Naive thymus-derived CD8-positive, alpha-beta T cell (primary cell): ENCODE measurements at places on chromosomes 2 and 18. TPM values are rescaled to one million over a fixed set of nuclear protein-coding genes. Genes with fewer than 3 reads are reported as not detected.

The SLC16A14 gene
- total RNA-seq, result 1.6 TPM

The ARHGEF33 gene
- total RNA-seq, result 1.0 TPM

The ANAPC1 gene
- 67.0 TPM for total RNA-seq

DNA sequence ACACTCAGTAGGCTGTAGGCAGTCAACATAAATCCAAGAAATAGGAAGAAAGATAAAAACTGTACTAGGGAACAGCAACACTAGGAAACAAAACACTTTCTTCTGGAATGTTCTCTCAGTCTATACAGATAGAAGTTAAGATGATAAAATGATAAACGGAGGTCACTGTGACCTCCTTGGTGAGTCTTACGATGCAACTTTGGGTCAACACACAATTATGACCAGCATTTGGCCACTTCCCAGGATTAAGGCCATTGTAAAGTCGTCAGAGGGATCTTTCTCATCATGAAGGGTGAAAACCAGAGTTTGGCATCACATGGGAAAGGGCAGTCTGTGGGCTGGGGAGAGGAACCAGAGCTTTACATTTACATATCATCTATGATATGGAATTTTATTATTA, 33.4 kb downstream of the LAMA3 start:
- no peak for DNase-seq

DNA sequence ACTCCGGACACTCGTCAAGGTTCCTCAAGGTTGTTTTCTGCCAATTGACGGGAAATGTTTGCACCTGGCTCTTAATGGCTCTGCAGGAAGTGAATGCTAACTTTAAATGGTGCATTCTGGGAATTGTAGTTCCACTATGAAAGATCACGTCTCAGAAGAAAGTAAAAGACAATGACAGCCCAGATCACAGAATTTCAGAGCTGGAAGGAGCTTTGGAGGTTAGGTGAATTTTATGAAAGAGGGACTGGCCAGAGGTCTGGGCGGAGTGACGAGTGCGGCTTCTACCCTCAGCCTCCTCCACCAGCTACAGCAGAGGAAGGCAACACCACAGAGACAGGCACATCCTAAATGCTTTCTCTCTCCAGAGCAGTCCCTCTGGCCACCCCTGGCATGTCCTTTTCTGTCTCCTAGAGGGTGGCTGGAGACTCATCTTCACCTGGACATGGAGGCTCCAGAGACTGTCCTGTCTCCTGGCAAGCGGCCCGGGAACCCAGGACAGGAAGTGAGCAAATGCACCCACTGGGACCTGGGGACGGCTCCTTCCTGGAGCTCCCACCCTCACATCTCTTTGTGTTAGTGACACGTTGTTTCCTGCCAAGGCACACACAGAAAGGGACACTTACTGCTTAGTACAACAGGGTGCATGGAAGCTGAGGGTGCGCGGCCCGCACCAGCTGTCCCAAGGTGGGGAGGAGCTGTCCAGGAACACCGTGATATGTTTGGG, 19.4 kb downstream of the THAP4 start:
- DNase-seq, result no peak

DNA sequence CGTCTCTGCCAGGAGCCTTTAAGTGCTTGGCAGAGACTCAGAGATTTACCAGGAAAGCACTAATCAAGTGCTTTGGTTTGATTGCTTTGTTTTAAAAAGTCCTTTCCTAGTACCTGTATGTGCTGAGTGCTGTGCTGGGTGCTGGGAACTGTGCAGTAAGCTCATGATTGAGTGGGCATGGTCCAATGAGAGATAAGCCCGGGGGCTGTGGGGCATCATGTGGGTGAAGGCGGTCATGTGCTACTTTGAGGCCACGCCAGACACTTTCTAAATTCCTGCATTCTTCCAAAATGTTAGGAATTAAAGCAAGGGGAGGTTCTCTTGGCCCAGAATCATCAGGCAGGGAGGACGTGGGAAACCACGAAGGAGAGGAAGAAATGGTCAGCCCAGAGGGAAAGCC, 109.0 kb downstream of the ACAA2 start:
- no peak for DNase-seq

GRCh38 chr18:64037812-64038414, 68.0 kb downstream of the SERPINB8 start:
- no peak for DNase-seq

- DNase-seq, result no peak
Observed at GRCh38 chr18:44731530-44732237, 51.0 kb downstream of the SETBP1 start.
